B cell (primary cell): ENCODE measurements at places on chromosomes 13 and 19.
A peak's percentile ranks its signal among the peaks of the same experiment; 100 is the strongest.

- no peaks in the 10 kb centered on the region for H3K27me3 ChIP-seq
- H3K4me3 ChIP-seq, result no peak overlapping the region
- no peak overlapping the region for H3K27ac ChIP-seq
- no peaks in the 10 kb centered on the region for H3K4me1 ChIP-seq
- no peaks in the 10 kb centered on the region for H3K36me3 ChIP-seq
- DNase-seq, result no peak
Measured at GRCh38 chr13:74641586-74641985, 507.4 kb upstream of the KLF12 start.

- no peaks in the 10 kb centered on the region for H3K27me3 ChIP-seq
- H3K4me1 ChIP-seq, result peaks cover 10% of the 10 kb centered on the region
- DNase-seq, result no peak
- H3K36me3 ChIP-seq, result no peaks in the 10 kb centered on the region
Measured at GRCh38 chr19:54507824-54508223, 5.2 kb downstream of the LAIR2 start.

GRCh38 chr19:18650021-18650390, 13.2 kb downstream of the KLHL26 start:
- no peaks in the 10 kb centered on the region for H3K27me3 ChIP-seq
- no peaks in the 10 kb centered on the region for H3K36me3 ChIP-seq
- H3K4me1 ChIP-seq, result peaks cover 23% of the 10 kb centered on the region
- peak overlapping the region; percentile 52 for H3K4me3 ChIP-seq
- DNase-seq, result no peak

DNA sequence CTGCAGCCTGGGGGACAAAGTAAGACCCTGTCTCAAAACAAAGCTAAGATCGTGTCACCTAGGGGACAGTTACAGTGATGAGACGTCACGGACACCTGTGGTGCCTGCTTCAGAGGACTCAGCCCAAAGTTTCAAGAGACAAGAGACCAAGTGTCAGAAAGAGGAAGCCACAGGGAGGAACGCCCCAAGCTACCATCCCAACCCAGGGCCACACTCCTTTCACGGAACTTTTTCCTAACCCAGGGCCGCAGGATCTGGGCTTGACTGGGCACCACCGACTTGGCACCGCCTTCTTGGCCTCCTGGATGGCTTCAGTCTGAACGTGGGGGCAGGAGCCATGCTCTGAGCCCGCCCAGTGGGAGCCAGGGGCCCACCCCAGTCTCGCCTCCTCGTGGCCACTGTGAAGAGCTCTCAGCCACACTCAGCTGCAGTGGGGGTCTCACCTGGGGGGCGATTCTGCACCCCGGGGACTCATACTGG, 8.5 kb downstream of the MOB3A start:
- peaks cover 6% of the 10 kb centered on the region for H3K36me3 ChIP-seq
- H3K27ac ChIP-seq, result peak overlapping the region; percentile 99
- no peaks in the 10 kb centered on the region for H3K27me3 ChIP-seq

GRCh38 chr19:40806423-40807146, 7.6 kb downstream of the EGLN2 start:
- no peaks in the 10 kb centered on the region for H3K27me3 ChIP-seq
- peak; percentile 73 for DNase-seq
- no peak overlapping the region for H3K4me3 ChIP-seq
- H3K27ac ChIP-seq, result peak overlapping the region; percentile 86

DNA sequence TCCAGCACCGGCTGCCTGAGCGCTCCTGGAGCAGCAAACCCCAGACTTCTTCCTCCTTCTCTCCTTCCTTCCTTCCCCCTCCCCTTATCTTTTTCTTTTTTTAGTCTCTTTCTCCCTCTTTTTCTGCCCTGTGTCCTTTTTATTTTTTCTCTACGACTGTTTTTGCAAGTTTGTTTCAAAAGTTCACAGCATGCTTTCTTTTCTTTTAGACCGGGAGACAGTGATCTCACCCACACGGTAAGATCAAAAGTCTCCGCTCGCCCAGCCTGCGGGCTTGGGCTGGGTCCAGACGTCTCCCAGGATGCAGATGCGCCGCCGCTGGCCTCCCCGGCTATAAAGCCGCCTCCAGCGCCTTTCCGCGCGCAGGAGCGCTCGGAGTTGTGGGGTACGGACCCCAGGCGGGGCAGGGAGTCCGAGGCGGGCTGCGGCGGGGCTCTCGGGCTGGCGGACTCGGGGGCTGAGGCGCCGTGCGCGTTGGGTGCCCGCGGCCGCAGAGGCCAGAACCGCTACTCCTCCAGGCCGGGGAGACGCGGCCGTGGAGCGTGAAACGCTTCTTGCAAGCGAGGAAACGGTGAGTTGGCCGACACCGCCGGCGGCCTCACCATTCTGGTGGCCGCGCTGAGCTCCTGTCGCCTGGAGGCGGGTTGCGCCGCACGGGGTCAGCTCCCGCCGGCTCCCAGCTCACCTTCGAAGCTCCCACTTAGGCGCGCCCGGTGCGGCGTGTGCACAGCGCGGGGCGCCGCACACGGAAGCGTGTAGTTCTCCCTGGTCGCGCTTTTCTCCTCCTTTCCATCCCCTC, 2.0 kb upstream of the TSHZ3 start:
- H3K27me3 ChIP-seq, result peaks cover 56% of the 10 kb centered on the region
- no peak overlapping the region for H3K27ac ChIP-seq
- peak; percentile 14 for DNase-seq

- H3K27me3 ChIP-seq, result no peaks in the 10 kb centered on the region
- no peak for DNase-seq
- H3K4me1 ChIP-seq, result no peaks in the 10 kb centered on the region
- no peak overlapping the region for H3K4me3 ChIP-seq
- H3K36me3 ChIP-seq, result no peaks in the 10 kb centered on the region
- no peak overlapping the region for H3K27ac ChIP-seq
Measured at GRCh38 chr13:71964491-71965100, 97.6 kb upstream of the DACH1 start.

GRCh38 chr19:44988896-44989556, 12.2 kb upstream of the RELB start:
- H3K4me1 ChIP-seq, result no peaks in the 10 kb centered on the region
- peak; percentile 78 for DNase-seq
- H3K4me3 ChIP-seq, result no peak overlapping the region
- no peaks in the 10 kb centered on the region for H3K27me3 ChIP-seq

DNA sequence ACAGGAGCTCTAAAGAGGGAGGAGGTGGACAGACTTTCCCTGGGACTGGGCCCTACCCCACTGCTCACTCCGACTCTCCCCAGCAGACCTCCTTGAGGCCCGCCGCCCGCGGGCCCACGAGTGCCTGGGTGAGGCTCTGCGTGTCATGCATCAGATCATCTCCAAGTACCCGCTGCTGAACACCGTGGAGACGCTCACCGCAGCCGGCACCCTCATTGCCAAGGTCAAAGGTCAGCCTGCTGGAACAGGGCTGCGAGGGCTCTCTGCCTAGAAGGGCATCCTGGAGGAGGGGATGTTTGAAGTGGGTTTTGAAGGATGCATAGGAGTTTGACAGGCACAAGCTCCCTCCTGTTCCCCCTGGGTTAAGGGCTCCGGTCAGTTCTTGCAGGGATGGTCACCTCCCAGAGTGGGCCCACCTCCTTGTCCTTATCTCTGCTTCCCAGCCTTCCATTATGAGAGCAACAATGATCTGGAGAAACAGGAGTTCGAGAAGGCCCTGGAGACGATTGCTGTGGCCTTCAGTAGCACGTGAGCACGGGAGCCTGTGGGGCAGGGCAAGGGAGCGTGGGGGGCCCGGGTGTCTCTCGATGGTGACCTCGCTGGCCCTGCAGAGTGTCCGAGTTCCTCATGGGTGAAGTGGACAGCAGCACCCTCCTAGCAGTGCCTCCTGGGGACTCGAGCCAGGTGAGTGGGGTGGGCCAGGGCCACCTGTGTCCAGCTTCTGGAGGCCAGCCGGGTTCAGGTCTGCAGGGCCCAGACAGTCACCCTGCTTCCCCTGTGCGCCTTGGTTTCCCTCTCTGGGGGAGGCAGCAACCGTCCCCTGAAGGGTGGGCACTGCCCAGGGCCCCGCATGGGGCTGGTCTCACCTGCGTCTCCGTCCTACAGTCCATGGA, 6.3 kb downstream of the ARHGAP45 start:
- H3K4me1 ChIP-seq, result peaks cover 94% of the 10 kb centered on the region
- H3K36me3 ChIP-seq, result peaks cover 78% of the 10 kb centered on the region
- H3K27ac ChIP-seq, result peak overlapping the region; percentile 47
- H3K4me3 ChIP-seq, result no peak overlapping the region
- H3K27me3 ChIP-seq, result no peaks in the 10 kb centered on the region

GRCh38 chr19:9674663-9675357, at the start of gene ZNF562:
TSS of gene ZNF562 (minus strand) at chr19:9675100. CDS start at chr19:9660744, 14,356 bp downstream.
- peak; percentile 90 for DNase-seq
- no peaks in the 10 kb centered on the region for H3K27me3 ChIP-seq
- peaks cover 3% of the 10 kb centered on the region for H3K4me1 ChIP-seq
- H3K36me3 ChIP-seq, result peaks cover 6% of the 10 kb centered on the region

DNA sequence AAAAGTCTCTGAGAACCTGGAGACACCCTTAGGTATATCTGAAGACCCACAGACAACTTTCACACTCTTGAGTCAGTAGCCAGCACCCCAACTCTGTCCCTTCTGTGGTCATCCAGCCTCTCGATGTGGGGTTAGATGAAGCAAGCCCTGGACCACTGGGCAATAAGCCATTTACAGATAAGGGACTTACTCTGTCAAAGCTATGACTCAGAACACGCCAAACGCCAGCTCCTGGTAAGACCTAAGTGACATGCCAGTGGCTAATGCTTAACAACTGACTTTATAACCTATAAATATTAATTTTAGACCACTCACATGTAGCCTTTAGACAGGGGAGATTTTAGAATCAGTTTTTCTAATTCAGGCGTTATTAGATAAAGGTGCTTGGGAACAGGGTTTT, 85.7 kb downstream of the SHISA2 start:
- DNase-seq, result no peak
- no peaks in the 10 kb centered on the region for H3K4me1 ChIP-seq
- no peak overlapping the region for H3K4me3 ChIP-seq

GRCh38 chr13:42405665-42406390, 133.9 kb downstream of the AKAP11 start:
- peak; percentile 52 for DNase-seq
- H3K4me1 ChIP-seq, result peaks cover 5% of the 10 kb centered on the region
- H3K4me3 ChIP-seq, result no peak overlapping the region
- no peaks in the 10 kb centered on the region for H3K27me3 ChIP-seq
- no peak overlapping the region for H3K27ac ChIP-seq

GRCh38 chr19:6035026-6035425, 57.1 kb upstream of the RANBP3 start:
- no peak for DNase-seq
- H3K27me3 ChIP-seq, result no peaks in the 10 kb centered on the region

DNA sequence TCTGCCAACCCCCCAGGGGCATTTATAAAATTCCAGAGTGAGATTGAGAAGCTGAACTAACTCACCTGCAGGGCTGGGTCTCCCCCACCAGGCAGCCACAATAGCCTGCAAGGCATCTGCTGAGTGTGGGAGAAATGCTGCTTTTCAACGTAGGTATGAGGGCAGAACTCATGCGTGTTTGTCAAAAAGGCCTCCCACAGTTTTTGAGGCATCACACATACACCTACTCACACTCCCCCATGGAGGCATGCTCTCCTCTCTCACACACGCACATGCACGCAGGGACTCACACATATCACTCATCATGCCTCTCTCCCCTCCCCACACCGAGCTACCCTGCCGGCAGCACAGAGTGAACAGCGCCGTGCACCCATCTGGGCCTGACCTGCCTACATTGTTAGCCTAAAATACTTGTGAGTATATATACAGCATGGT, 390.5 kb downstream of the FGF9 start:
- no peak overlapping the region for H3K4me3 ChIP-seq
- no peak for DNase-seq

- no peaks in the 10 kb centered on the region for H3K27me3 ChIP-seq
- no peak overlapping the region for H3K4me3 ChIP-seq
- H3K36me3 ChIP-seq, result no peaks in the 10 kb centered on the region
- H3K27ac ChIP-seq, result no peak overlapping the region
- H3K4me1 ChIP-seq, result no peaks in the 10 kb centered on the region
Measured at GRCh38 chr13:61024046-61024445, 391.6 kb downstream of the PCDH20 start.

DNA sequence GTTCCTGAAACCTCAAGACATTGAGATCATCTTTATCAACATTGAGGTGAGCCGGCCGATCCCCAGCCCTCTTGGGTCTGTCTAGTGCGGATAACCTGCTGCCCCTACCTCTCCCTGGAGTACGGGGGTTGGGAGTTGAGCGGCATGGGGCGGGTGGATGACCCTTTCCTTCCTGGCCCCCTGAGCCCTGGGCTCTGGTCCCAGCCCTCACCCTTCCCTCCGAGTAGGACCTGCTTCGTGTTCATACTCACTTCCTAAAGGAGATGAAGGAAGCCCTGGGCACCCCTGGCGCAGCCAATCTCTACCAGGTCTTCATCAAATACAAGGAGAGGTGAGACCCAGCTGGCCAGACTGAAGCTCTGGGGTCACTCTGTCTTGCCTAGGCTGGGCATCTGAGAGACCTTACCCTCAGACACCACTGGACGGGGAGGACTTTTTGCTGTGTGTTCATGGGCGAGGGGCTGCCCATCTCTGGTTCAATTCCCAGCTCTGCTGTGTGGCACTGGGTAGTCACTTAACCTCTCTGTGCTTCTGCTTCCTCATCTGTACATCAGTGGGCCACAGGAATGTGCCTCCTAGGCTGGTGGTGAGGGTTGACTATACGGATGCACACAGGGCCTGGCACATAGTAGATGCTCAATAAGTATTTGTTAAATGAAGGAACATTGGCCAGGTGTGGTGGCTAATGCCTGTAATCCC, 52.7 kb downstream of the VAV1 start:
- H3K27me3 ChIP-seq, result no peaks in the 10 kb centered on the region
- H3K36me3 ChIP-seq, result peaks cover 6% of the 10 kb centered on the region
- DNase-seq, result no peak
- H3K27ac ChIP-seq, result no peak overlapping the region
- no peaks in the 10 kb centered on the region for H3K4me1 ChIP-seq
- H3K4me3 ChIP-seq, result no peak overlapping the region

- peaks cover 20% of the 10 kb centered on the region for H3K36me3 ChIP-seq
- H3K4me3 ChIP-seq, result peak overlapping the region; percentile 93
- peak; percentile 49 for DNase-seq
- no peaks in the 10 kb centered on the region for H3K27me3 ChIP-seq
Measured at GRCh38 chr19:50803633-50804419, 13.6 kb downstream of the ACP4 start.

DNA sequence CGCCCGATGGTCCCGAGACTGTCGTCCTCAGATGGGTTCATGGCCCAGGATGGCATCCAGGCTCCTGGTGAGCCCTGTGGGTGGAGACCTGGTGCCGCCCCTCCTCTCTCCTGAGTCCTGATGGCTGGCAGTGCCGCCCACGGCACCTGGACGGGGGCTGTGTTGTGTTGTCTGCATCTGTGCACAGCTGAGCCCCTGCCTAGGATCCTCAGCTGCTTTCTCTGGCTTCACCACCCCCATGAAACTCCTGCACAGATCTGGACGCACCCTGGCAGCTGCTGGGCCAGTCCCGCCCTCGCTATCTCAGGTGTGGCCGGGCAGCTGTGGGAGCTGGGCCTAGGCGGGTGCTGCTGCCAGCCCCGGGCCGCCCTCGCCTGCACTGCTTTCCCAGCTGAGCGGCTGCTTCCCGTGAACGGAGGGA, 27.7 kb downstream of the MCF2L start:
- no peaks in the 10 kb centered on the region for H3K36me3 ChIP-seq
- H3K27me3 ChIP-seq, result no peaks in the 10 kb centered on the region
- no peak for DNase-seq
- no peaks in the 10 kb centered on the region for H3K4me1 ChIP-seq
- no peak overlapping the region for H3K4me3 ChIP-seq
- H3K27ac ChIP-seq, result no peak overlapping the region

- no peaks in the 10 kb centered on the region for H3K36me3 ChIP-seq
- H3K4me1 ChIP-seq, result peaks cover 56% of the 10 kb centered on the region
- DNase-seq, result peak; percentile 66
Measured at GRCh38 chr19:2271234-2272103, 10.5 kb downstream of the PEAK3 start.
